Stimulated activated CD4-positive, alpha-beta T cell treated with anti-CD3 and anti-CD28 coated beads, TNF-alpha, amount 100 ng/mL, for 24 hours (primary cell): ENCODE measurements at places on chromosomes 11 and 22.

DNA sequence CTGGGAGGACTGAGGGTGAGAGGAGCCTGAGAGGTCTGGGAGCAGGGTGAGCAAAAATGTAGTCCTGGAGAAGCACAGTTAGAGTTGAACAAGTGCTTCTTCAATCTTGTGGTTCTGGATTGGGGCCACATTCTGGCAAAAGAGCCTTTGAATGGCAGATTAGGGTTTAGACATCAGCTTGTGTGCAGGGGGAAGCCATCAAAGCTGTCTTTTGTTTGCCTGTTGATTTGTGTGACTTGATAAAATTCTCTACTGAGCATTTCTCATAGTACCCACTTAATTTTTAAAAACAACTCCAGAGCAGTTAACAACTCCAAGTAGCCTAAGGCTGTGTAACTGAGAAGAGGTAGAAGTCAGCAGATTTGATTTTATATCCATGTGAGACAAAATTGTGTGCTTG, 166.2 kb downstream of the FAT3 start:
- no peak for DNase-seq

- no peak for DNase-seq
Observed at GRCh38 chr11:65539744-65540289, 14.9 kb downstream of the SCYL1 start.

GRCh38 chr11:62560566-62561103, 13.1 kb downstream of the EEF1G start:
- peak; percentile 68 for DNase-seq

DNA sequence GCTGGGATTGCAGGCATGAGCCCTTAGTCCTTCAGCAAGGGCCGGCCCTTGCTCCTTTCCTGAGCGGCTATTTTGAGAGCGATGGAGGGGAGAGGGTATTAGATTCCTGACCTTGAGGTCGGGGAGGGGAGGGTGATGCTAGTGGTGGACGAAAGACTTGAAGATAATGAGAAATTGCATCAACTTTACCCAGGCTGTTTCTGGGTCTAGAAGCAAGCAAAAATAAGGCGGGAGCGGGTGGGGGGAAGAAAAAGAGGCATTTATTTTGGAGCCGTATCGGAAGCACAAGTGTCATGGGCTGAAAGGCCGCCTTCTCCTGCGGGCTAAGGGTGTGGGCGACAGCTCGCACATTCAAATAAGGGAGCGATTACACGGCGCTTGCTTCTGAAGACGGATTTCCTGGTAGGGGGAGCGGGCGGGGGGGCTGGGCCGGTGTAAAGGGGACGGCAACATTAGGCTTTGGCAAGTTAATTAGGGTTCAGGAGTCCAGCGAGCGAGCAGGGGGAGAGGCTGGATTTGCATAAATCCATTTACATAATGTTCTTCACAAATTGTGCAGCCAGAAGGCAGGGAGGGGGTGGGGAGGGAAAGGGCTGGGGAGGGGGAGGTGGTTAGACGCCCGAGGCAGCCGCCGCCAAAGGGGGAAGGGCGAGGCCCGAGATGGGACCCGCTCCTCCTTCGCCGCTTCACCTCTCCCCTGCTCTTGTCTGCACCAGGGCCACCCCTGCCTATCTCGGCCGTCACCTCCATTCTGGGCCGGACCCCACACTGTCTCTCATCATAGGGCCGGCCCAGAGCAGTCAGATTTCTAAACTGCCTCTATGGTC, 245.9 kb downstream of the MIAT start:
- DNase-seq, result peak; percentile 18

GRCh38 chr11:65381716-65382032, 772 bp downstream of the SLC25A45 start:
- no peak for DNase-seq

- no peak for DNase-seq
Observed at GRCh38 chr11:73291781-73292524, 16.1 kb upstream of the ARHGEF17 start.

DNA sequence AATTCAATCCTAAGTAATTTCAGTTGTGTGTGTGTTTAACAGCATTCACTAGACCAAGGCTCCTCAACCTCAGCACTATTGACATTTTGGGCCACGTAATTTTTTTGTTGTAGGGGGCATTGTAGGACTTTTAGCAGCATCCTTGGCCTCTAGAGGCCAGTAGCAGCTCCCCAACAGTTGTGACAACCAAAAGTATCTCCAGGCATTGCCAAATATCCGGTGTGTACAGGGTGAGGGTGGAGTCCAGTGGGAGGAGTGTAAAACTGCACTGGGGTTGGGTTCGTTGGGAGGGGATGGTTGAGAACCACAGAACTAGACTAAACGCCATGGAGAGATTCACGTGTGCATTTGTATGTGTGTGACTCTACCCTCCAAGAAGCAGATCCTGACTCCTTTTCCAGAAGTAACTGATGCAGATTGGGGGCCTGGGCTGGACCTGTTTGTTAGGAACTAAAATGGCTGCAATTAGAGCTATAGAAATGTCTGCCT, 5.9 kb upstream of the PHF21A start:
- DNase-seq, result no peak

DNA sequence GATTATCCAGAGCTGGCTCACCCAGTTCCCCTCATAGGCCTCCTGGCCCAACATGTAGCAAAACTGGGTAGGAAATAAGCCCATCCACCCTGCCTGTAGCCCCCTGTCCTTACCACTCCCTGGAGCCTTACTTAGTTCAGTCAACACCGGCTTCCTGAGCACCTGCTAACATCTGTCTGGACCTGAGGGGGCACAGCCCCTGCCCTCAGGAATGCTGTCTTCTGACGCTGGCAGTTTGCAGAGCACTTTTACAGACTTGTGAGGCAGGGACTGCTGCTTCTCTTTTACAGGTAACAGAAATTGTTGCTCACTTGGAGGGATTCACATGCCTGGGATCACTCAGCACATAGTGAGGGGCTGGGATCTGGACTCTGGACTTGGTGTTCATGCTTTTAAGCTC, 152.0 kb upstream of the TBCEL start:
- DNase-seq, result no peak

DNA sequence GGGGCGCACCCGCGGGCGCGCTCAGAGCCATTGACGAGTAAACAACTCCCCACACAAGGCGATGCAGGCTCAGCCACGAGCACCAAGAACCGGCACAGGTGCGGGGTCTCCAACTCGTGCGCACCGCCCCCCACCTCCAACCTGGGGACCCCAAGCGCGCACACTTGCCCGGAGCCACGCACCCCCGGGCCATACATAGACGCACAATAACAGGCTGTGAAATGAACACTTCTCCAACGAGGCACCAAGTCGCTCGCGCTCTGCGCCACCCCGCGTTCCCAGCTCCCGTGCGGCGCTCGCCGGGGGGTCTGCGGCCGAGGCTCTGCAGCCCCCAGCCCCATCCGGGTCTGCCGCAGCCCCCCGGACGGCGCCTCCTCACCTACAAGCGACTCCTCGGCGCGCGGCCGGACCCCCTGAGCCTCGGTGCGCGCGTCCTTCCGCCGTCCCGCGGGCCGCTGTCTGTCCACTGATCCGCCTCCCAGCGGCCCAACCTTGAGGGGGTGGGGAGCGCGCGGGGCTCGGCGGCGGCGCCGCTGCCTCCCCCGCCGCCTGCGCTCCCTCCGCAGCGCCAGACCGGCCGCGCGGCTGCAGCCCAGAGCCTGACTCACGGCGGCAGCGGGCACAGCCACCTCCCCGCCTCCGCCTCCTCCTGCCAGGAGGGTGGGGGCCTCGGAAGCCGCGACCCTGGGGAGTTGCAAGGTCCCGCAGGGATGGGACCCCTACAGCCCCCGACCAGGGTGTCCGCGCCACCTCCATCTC, 1.6 kb downstream of the IFITM10 start:
- no peak for DNase-seq

- no peak for DNase-seq
Observed at GRCh38 chr11:10701982-10702381, 8.4 kb upstream of the IRAG1 start.

DNA sequence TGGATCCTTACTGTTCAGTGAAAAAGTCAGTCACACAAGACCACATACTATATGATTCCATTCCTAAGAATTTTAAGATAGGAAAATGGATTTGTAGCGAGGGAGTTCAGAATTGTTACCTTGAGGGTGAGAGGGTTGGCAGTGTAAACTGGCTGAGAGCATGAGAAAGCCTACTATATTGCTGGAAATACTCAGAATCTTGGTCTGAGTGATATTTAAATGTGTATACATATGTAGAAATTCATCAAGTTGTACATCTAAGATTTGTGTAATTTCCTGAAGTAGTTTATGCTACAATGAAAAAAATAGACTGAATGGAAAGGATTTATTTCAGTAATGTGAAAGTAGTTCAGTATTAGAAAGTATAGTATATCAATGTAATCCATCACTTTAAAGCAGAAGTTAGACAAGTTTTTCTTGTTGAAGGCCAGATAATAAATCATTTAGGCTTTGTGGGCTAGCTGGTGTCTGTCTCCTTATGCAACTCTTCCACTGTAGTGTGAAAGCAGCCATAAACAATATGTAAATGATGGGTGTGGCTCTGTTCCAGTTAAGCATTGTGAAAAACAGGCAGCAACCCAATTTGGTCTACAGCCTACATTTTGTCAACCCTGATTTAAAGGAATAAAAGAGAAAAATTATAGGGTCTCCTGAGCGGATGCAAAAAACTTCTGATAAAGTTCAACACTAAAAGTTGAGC, 127.2 kb upstream of the THY1 start:
- no peak for DNase-seq

- DNase-seq, result no peak
Observed at GRCh38 chr11:115632061-115632460, 127.8 kb upstream of the CADM1 start.

DNA sequence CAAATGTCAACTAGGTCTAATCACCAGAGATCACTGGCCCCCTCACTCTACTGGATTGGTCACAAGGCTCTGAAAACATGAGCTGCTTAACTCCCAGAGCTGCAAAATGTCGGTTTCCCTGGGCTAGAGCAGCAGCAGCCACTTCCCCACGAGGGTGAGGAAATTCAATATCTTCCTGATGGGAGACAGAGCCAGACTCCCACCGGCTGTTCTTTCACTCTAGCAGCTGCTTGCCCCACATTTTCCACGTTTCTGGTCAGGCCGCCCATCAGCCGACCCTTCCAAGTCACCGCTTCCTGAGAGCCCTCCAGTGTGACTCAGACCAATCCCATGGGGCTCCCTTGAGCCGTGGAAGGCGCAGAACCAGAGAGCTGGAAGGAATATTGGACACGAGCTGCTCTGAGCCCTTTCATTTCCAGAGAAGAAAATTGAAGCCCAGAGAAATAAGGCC, 227.0 kb downstream of the ADAMTS15 start:
- no peak for DNase-seq

GRCh38 chr22:24289741-24290163, 19.1 kb downstream of the SPECC1L start:
- DNase-seq, result no peak

DNA sequence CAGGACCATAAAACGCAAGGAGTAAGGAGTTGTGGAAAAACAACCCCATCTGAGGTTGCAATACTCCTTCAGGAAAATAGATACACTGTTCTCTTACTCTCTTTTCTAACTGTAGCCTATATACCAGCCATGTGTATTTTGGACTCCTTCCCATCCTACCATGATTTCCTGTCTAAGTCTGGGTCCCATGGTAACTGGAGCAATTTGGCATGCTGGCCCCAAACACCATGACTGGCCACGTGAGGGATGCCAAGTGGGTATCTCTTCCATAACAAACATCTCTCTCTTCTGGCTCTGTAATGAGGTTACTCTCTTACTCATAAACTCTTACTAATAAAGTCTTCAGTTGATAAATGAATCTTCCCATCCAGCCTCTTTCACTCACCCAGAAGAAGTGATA, 26.5 kb downstream of the ABTB2 start:
- no peak for DNase-seq

- no peak for DNase-seq
Observed at GRCh38 chr11:26225646-26226045, 106.3 kb upstream of the ANO3 start.

GRCh38 chr11:132463295-132464002, 1068.9 kb downstream of the OPCML start:
- DNase-seq, result no peak

DNA sequence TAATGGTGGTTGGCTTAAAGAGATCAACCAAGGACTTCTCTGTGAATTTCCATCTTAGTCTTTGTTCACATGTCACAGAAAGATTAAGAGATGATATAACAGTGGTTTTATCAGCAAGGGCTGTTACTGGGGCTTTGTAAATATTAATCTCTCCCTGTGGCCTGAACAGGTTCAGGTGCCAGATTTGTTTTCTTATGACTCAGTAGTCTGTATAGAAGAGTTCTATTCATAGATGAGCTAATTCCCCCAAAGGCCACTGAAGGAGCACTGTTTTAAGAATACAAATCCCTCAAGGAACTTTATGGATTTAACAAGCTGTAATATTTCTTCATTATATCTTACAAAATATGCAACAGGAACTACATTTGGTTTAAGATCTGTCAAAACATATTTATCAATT, 50.4 kb downstream of the TCP11L1 start:
- DNase-seq, result no peak
